HTR-8/SVneo (cell line): ENCODE measurements at places on chromosomes 6 and 20.

DNA sequence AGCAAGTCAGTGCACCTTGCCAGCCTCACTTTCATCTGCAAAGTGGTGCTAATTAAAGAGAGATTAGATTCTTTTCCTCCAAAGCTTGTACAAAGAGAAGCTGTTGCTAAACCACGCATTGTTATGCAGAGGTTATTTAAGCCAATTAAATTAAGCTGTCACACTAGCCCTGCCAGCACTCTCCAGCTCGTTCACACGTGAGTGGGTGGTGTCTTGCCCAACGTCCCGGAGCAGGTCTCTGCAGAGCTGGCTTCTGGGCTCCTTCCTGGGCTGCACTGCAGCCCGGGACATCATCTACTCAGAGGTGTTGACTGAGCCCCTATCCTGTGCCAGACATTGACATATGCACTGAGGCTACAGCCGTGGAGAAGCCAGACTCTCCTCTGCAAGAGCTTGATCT lies 401.6 kb upstream of the SULF2 start:
- no peak for DNase-seq

- DNase-seq = no peak
Observed at GRCh38 chr6:14288910-14289309, 171.3 kb downstream of the CD83 start.

- DNase-seq = no peak
Observed at GRCh38 chr6:56093776-56094175, 153.6 kb downstream of the COL21A1 start.

DNA sequence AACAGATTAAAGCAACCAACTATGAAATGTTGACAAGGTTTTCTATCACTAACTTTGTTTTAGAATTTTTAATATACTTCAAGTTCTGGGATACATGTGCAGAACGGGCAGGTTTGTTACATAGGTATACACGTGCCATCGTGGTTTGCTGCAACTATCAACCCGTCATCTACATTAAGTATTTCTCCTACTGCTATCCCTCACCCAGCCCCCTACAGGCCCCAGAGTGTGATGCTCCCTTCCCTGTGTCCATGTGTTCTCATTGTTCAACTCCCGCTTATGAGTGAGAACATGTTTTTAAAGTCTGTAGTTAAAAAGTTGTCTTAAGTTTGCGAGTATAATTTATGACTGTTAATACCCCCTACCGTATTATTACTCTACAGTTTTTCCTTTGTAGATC lies 844.3 kb upstream of the MANEA start:
- DNase-seq = no peak

DNA sequence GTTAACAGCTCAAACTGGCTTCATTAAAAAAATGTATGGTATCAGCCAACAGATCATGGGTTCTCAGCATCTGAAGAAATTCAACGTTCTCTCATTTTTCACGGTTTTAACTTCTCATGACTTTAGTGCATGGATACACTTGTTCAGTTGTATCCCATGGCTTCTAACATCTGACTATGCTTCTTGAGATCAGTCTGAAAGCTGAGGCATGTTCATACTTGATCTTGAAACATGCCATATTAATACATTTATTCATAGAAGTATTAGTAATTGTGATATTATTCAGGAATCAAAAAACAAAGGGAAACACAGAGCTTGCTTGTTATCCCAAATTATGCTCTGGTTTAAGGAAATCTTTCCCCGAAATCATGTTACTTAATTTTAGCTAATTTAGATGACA lies 649.4 kb downstream of the PRKN start:
- no peak for DNase-seq
